ENCODE measurements at places on chromosomes 3 and 15. TPM values are rescaled to one million over a fixed set of nuclear protein-coding genes. Genes with fewer than 3 reads are reported as not detected.

Gene LDHAL6B
- total RNA-seq, result not detected

Gene C3orf49
- total RNA-seq, result not detected

DNA sequence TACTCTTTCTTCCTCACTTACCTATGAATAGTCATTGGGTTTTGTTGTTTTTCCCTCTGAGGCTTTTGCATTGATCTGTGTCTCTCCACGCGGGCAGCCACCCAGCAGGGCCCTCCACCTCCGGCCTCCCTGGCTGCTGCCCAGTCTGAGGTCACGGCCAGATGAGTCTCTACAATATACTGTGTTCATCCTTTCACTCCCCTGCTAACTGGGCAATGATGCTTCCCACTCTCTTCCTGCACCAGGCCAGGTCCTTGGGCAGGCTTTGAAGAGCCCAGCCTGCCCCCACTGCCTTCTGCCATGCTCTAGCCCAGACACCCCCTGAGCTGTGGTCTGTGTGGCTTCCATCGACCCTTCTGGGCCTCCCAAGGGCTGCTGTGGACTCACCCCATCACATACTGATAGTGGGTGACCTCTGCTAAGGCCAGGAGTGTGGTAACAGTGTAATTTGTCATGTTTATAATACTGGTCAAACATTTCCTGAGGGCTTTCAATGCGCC, 18.0 kb downstream of the PDIA5 start:
- no peak for DNase-seq

DNA sequence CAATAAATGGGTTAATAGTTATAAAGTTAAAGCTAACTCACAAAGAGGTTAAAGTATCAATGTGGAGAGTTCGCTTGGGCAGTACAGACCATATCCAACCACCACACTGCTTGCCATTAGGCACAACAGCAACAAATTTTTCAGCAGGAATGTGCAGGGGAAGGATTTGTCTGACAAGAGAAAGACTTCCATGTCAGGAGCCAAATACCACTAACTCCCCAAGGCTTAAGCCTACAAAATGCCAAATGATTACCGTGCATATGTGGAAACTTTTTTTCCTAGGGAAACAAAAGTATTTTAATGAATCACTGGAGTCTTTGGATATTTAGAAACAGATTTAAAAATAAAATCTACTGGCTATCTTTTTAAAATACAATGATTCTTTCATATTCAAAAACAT, 8.1 kb downstream of the VGLL3 start:
- no peak for DNase-seq

DNA sequence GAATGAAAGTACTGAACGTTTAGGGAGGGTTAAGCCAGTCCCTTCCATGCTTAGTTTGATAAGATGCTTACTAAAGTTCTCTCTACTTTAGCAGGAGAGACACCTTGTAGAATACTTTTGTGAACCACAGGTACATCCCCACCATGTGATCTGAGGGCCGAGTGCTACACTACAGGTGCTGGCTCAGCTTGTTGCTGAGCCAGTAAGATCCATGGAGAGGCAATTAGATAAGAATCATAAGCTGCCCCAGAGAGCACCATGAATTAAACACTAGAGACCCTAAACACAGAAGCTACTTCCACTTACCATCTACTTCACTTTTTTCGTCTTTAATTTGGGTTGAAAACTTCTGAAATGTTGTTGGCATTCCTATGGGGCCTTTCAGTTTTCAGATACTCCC, 70.5 kb upstream of the GOLGA8B start:
- no peak for DNase-seq

GRCh38 chr3:196193736-196194541, 17.3 kb downstream of the ZDHHC19 start:
- peak; percentile 88 for DNase-seq
